Activated CD4-positive, alpha-beta memory T cell treated with anti-CD3 and anti-CD28 coated beads, Interleukin-2, amount 10 ng/mL, durations not matched to agents 7 days and 5 days (primary cell): ENCODE measurements at places on chromosomes 1 and 21. TPM values are rescaled to one million over a fixed set of nuclear protein-coding genes. Genes with fewer than 3 reads are reported as not detected.

DNA sequence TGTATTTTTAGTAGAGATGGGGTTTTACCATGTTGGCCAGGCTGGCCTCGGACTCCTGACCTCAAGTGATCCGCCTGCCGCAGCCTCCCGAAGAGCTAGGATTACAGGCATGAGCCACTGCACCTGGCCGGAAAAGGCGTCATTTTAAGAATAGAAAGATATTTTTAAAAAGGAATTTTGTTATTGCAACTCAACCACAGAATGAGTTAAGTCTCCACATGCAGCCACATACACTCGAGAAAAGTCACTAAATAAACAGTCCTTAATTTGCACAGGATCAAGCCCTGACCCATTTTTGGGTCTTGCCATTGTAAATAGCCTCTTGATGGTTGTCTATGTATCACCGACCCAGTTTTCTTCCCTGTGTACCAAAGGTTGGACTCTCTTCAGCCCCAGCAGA, 85.5 kb downstream of the FBXO2 start:
- no peak overlapping the region for H3K27ac ChIP-seq
- H3K4me1 ChIP-seq: no peaks in the 10 kb centered on the region
- H3K4me3 ChIP-seq: no peak overlapping the region
- DNase-seq: no peak
- peaks cover 4% of the 10 kb centered on the region for H3K27me3 ChIP-seq

- H3K36me3 ChIP-seq: peaks cover 4% of the 10 kb centered on the region
- peak overlapping the region; percentile 93 for H3K27ac ChIP-seq
- peaks cover 29% of the 10 kb centered on the region for H3K4me1 ChIP-seq
These were observed 87.5 kb upstream of the SGIP1 start for GRCh38 chr1:66446261-66447001.

GRCh38 chr1:69455718-69456117, 112.0 kb upstream of the LRRC7 start:
- H3K4me1 ChIP-seq: no peaks in the 10 kb centered on the region
- no peak overlapping the region for H3K27ac ChIP-seq
- no peaks in the 10 kb centered on the region for H3K36me3 ChIP-seq
- no peaks in the 10 kb centered on the region for H3K27me3 ChIP-seq
- H3K4me3 ChIP-seq: no peak overlapping the region

DNA sequence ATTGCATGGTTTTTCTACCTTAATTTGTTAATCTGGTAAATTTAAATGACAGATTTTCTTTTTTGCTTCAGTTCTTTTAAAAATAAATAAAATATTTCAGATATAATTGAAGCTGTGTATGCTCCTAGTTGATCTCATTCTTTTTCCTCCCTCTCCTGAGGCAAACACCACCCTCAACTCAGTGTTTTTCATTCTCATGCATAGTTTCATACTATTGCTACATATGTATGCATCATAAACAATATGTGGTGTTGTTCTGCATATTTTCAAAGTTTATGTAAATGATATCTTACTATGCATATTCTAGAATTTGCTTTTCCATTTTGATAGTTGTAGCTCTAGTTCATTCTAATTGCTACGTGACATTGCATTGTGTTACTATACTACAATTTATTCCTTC, 257.2 kb upstream of the POU3F1 start:
- H3K4me3 ChIP-seq: no peak overlapping the region
- no peak for DNase-seq
- H3K4me1 ChIP-seq: no peaks in the 10 kb centered on the region
- H3K27me3 ChIP-seq: peaks cover 33% of the 10 kb centered on the region

DNA sequence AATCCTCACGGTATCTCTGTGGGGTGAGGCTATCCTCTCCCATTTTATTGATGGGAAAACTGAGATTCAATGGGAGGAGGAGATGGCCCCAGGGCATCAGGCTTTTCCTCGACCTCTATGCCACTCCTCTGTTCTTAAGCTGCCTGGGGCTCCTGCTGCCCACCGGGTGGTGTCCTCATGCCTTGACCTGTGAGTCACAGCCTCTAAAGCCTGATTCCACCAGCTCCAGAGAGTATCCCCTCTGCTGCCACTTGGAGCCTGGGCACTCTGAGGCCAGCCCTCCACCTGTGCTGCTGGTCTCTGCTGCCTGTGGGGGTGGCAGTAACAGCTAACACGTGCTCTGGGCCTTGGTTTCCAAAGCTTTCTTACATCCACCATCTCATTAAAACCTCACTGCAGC, 241.2 kb downstream of the TRABD2B start:
- no peaks in the 10 kb centered on the region for H3K36me3 ChIP-seq
- no peak overlapping the region for H3K4me3 ChIP-seq
- peaks cover 6% of the 10 kb centered on the region for H3K27me3 ChIP-seq
- no peak for DNase-seq

GRCh38 chr1:214958486-214958885, 124.1 kb upstream of the KCNK2 start:
- H3K27me3 ChIP-seq: no peaks in the 10 kb centered on the region
- H3K36me3 ChIP-seq: no peaks in the 10 kb centered on the region
- no peak for DNase-seq
- H3K4me3 ChIP-seq: no peak overlapping the region

DNA sequence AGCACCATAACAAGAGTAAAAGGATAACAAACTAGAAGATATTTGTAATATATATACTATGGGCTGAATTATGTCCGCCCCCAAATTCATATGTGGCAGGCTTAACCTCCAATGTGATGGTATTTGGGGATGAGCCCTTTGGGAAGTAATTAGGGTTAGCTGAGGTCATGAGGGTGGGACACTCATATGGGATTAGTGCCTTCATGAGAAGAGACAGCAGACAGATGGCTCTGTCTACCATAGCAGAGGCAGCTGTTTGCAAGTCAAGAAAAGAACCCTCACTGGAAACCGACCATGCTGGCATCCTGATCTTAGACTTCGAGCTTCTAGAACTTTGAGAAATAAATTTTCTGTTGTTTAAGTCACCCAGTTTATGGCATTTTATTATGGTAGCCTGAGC, 303.6 kb downstream of the LMO4 start:
- H3K36me3 ChIP-seq: no peaks in the 10 kb centered on the region
- no peaks in the 10 kb centered on the region for H3K27me3 ChIP-seq
- no peaks in the 10 kb centered on the region for H3K4me1 ChIP-seq
- H3K27ac ChIP-seq: no peak overlapping the region
- no peak for DNase-seq

- no peak overlapping the region for H3K4me3 ChIP-seq
- no peak overlapping the region for H3K27ac ChIP-seq
- H3K36me3 ChIP-seq: peaks cover 22% of the 10 kb centered on the region
- DNase-seq: no peak
- peaks cover 7% of the 10 kb centered on the region for H3K4me1 ChIP-seq
- peaks cover 13% of the 10 kb centered on the region for H3K27me3 ChIP-seq
These were observed 14.4 kb downstream of the NOC2L start for GRCh38 chr1:944341-945325.

DNA sequence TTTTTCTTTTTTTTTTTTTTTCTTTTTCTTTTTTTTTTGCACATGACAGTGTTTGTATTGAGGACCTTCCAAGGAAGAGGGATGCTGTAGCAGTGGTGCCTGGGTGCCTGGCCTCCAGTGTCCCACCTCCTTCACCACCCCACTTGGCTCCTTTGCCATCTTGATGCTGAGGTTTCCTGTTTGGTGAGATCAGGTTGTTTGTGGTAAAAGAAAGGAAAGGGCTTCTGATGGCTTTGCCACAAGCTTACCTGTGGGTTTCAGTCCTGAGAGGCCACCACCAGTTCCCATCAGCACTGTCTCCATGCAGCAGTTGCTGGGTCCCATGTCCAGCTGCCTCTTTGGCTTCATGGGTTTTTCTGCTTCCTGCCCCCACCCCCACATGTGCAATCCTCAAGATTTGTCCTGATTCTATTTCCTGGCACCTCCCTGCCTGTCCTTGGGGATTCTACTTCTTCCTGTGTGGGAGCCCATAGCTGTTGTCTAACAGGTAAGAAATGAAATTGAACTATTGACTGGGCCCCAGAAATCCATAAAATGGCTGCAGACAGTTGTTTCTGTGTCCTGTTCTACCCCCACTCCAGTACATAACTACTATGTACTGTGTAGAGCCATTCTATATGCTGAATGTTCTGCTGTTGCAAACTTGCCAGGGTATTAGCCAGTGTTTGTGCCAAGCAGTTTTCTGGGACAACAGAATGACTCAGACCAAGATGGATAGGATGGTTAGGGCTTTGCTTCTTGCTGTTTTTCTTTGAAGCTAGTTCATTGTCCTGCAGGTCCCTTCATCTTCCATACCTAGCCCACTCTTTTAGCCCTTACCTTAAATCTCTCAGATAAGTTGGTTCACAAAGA, 4.2 kb upstream of the CCDC28B start:
- peaks cover 77% of the 10 kb centered on the region for H3K4me1 ChIP-seq
- H3K4me3 ChIP-seq: no peak overlapping the region
- H3K36me3 ChIP-seq: peaks cover 73% of the 10 kb centered on the region
- peak overlapping the region; percentile 63 for H3K27ac ChIP-seq
- H3K27me3 ChIP-seq: no peaks in the 10 kb centered on the region

DNA sequence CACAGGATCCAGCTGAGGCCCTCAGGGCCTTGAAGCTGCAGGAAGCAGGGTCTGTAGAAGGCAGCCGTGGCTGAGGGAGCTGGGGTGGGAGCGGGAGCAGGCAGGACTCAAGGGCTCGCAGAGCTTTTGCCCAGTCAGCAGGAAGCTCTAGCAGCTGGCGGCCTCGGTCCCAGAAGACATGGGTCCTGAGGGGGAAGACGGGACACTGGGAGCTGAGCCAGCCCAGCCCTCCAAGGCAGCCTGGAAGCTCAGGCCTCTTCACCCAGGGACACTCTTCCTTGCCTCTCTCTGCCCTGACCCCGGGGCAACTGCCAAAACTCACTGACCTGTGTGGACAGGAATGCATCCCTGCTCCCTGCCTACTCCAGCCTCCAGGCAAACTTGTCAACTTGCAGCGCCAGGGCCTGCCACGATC, 8.9 kb downstream of the ADGRB2 start:
- H3K4me1 ChIP-seq: peaks cover 25% of the 10 kb centered on the region
- H3K27me3 ChIP-seq: peaks cover 18% of the 10 kb centered on the region
- H3K27ac ChIP-seq: no peak overlapping the region
- H3K36me3 ChIP-seq: no peaks in the 10 kb centered on the region

GRCh38 chr1:173714441-173714758, 381 bp upstream of the KLHL20 start:
- no peak for DNase-seq
- H3K27me3 ChIP-seq: peaks cover 22% of the 10 kb centered on the region
- H3K27ac ChIP-seq: peak overlapping the region; percentile 97
- peaks cover 22% of the 10 kb centered on the region for H3K4me1 ChIP-seq
- peak overlapping the region; percentile 90 for H3K4me3 ChIP-seq

GRCh38 chr1:209086486-209087192, 496.9 kb upstream of the CAMK1G start:
- H3K36me3 ChIP-seq: no peaks in the 10 kb centered on the region
- H3K4me1 ChIP-seq: no peaks in the 10 kb centered on the region
- no peak overlapping the region for H3K4me3 ChIP-seq
- DNase-seq: no peak
- H3K27me3 ChIP-seq: peaks cover 4% of the 10 kb centered on the region

- H3K36me3 ChIP-seq: no peaks in the 10 kb centered on the region
- no peak overlapping the region for H3K27ac ChIP-seq
- no peaks in the 10 kb centered on the region for H3K27me3 ChIP-seq
- H3K4me1 ChIP-seq: no peaks in the 10 kb centered on the region
These were observed 23.3 kb upstream of the ARTN start for GRCh38 chr1:43910343-43910742.

DNA sequence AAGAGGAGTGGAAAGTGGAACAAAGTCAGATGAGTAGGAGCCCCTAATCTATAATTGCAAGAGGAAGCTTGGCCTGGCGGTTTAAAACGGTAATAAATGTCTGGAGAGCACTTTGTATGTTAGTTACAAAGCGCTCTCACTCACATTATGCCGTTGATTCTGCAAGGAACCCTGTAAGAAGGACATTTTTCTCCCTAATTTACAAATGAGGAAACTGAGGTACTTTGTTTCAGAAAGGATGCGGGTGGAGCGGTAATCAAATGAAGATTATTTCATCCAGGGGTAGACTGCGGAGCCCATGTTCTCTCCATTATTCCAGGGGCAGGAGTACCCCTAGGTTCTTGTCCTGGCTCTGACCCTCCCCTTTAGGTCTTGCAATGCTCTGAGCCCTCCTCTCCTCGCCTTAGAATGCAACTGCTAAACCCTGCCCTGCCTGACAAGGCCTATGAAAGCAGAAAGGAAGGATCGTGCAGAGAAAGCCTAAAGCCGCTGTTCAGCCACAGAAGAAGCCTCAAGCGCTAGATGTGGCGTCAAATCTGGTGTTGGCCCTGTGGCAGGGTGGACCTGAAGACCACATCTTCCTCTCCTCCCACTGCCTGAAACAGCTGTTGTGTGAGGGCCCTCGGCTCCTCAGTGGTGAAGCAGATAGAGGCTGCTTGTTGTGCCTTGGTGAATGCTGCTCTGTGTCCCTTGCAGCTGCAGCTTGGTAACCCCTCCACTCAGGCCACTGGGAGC, 588 bp upstream of the PACC1 start:
- peak overlapping the region; percentile 83 for H3K27ac ChIP-seq
- no peaks in the 10 kb centered on the region for H3K27me3 ChIP-seq
- peak overlapping the region; percentile 98 for H3K4me3 ChIP-seq
- no peak for DNase-seq
- H3K36me3 ChIP-seq: peaks cover 20% of the 10 kb centered on the region

GRCh38 chr1:21324368-21325141, 34.3 kb upstream of the ECE1 start:
- H3K4me1 ChIP-seq: peaks cover 67% of the 10 kb centered on the region
- H3K27me3 ChIP-seq: no peaks in the 10 kb centered on the region
- H3K27ac ChIP-seq: peak overlapping the region; percentile 72
- peaks cover 12% of the 10 kb centered on the region for H3K36me3 ChIP-seq
- peak overlapping the region; percentile 40 for H3K4me3 ChIP-seq
- DNase-seq: peak; percentile 63

DNA sequence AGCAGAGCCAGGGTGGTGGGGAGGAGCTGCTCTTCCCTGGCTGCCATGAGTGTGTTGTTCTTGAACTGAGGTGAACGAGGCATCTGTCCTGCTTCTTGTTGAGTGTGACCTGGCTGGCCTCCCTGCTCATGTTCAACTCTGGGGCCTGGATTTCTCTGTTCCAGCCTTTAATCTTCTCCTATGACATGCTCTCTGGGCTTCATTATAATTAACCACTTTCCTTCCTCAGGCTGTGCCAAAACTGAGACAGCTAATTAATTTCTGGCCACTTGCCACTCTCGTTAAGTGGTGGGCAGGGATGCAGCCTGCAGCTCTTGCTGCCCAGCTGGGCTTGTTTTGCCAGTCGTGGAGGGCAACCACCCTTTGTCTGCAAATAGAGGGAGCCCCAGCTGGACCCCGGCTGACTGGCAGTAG, 23.3 kb downstream of the OPRD1 start:
- no peak overlapping the region for H3K27ac ChIP-seq
- no peak for DNase-seq
- H3K36me3 ChIP-seq: no peaks in the 10 kb centered on the region

The IL10 gene
- total RNA-seq: 1.9 TPM

The MYCL gene
- total RNA-seq: 0.10 TPM

The MANEAL gene
- 1.7 TPM for total RNA-seq

The GOLT1A gene
- not detected for total RNA-seq

The S100A16 gene
- not detected for total RNA-seq

The NTMT2 gene
- not detected for total RNA-seq

The AMPD1 gene
- not detected for total RNA-seq
